Mesenteric fat pad (tissue), 1 donor: ENCODE measurements at places on chromosomes 5 and 9. TPM values are rescaled to one million over a fixed set of nuclear protein-coding genes. Genes with fewer than 3 reads are reported as not detected.

The DMAC1 gene
- 46.6 TPM for total RNA-seq

The PCDHGA9 gene
- total RNA-seq: 3.9 TPM

The SUSD3 gene
- 2.0 TPM for total RNA-seq

The HSPB3 gene
- total RNA-seq: not detected

The PAPPA gene
- total RNA-seq: 5.7 TPM

GRCh38 chr5:38872826-38873225 lies 27.0 kb downstream of the OSMR start:
- DNase-seq: no peak

DNA sequence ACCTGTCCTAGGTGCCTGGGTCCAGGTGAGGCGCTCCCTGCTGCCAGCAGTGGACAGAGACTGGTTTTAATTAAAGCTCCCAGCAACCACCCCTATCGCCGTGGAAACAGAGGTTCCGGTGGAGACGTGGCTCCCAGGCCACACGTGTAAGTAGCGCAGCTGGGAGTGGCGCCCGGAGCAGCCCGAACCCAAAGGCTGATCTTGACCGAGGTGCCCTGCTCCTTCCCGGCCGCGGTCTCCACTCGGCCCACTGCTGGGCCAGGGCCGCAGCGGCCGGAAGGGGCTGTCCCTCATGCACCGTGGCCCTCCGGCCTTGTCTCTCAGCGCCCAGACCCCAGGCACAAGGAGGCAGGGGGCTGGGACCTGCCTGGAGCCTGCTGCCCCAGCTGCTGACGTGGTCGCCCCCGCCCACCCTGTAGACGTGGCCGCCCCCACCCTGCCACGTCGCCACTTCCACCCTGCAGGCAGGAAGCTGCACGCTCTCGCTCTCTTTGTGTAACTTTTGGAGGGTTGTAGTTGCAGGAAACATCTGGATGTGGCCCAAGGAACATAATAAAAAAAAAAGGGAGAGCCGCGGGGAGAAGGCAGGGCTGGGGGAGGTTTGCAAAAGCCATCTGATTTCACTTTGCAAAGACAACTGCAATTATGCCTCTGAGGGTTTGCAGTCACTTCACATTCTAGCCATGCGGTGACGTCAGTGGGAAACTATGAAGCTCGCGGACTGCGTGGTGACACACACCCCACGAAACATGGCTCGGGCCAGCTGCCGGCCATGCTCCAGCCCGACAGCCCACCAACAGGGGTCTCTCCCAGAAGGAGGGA lies 129.9 kb downstream of the RXRA start:
- DNase-seq: no peak

- no peak for DNase-seq
Measured at GRCh38 chr9:77877976-77878375, 153.6 kb downstream of the GNAQ start.
